CD4-positive, alpha-beta T cell treated with Interleukin-15 for 1 hour (primary cell): ENCODE measurements at places on chromosomes 3 and 15.

GRCh38 chr3:33577588-33577987, 137.4 kb upstream of the UBP1 start:
- DNase-seq, result no peak

GRCh38 chr3:129633751-129634481, 27.4 kb upstream of the PLXND1 start:
- no peak for DNase-seq

DNA sequence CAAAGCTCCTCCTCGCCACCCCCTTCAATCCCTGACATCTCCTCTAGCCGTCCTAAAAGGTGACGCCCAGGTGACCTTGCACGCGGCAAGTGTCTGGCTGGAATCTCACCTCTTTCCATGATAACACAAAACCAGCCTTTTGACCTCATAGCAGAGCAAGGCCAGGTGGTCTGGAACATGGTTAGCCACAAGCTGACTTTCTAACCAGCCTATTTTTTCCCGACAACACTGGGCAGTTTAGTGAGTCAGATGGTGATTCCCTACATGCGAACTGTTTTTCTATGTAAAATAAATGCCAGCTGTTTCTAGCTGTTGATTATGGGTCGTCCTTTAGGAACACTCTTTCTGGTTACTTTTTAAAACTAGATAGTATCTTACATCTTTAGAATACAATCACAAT, 243.0 kb downstream of the CD47 start:
- no peak for DNase-seq

DNA sequence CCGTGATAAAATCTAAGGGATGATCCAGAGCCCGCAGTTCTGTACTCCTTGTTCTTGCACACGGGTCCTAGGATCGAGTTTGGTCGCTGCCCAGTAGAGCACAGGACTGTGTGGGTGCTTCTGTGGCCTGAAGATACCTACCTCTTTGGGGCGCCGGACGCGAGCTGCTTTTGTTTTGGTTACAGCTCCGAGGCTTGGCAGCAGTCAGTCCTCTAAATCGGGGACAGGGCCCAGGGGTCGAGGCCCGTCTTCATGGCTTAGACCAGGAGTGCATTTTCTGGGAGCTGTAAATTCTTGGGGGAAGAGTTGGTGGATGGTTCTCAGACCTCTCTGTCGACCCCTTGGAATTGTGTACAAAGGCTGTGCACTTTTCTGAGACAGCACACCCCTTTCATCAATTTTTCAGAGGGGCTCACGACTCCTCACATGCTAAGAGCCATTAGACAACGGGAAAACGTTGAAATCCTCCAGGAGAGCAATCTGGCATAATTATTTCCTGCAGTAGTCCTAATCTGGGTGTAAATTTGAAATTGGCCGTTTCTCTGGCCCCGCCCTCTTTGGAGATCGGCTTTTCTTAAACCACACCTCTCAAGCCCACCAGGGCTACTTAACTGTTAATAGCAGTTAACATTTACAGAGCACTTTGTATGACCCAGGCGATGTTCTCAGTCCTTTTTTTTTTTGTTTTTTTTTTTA, 928 bp downstream of the CEP97 start:
- no peak for DNase-seq

- peak; percentile 88 for DNase-seq
Measured at GRCh38 chr15:66865622-66866611, 163.9 kb downstream of the SMAD6 start.

DNA sequence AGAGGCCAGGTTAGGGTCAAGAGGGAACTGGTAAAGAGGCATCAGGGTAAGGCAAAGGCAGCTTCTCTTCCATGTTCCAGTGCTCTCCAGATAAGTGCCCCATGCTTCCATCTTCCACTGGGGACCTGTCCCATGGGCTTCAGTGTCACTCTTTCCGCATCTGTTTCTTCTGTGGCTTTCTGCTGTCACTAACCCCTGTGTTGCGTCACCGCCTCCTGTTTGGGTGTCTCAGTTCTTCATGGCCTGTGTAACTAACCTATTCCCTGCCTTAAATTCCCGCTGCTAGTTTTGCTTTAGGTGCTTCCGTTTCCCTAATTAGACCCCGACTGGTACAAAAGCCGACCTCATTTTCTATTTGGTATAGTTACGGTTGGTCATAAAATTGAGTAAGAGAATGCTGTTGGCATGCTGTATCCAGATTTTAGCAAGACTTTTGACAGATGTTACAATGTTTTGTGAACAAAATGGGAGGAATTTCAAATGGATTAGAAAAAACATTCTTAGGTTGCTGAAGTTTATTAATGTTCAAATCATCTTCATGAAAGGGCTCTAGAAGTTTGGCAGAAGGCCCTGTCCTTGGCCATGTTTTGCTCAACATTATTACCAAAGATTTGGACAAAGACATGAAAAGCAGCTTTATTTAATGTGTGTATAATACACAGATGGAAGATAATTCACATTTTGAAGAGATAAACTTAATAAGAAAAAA, 245.3 kb downstream of the BBX start:
- DNase-seq, result no peak

- DNase-seq, result no peak
Measured at GRCh38 chr3:69094467-69095205, 9.9 kb downstream of the ARL6IP5 start.

GRCh38 chr15:81789403-81789802, 256.4 kb downstream of the MEX3B start:
- DNase-seq, result no peak

GRCh38 chr15:94968133-94968532, 736.8 kb downstream of the MCTP2 start:
- no peak for DNase-seq

DNA sequence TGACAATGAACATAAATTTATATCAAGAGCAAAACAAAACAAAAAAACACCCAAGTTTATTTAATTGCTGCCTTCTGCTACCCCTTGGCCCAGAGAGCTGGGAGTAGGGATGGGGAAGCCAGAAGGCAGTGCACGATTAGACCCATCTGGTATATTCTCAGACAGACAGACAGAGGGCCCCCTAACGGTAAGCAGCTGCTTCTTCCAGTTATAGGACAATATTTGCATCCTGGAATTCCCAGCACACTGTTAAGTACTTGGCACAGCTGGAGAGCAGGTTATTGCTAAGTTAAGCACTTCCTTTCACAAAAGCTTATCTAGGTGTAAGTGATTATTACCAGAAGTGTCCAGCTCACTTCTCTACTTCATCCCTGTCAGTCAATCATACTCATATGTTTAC, 39.3 kb downstream of the C2CD4B start:
- no peak for DNase-seq

- no peak for DNase-seq
Measured at GRCh38 chr3:78728406-78729145, 1039.2 kb downstream of the ROBO1 start.

- no peak for DNase-seq
Measured at GRCh38 chr15:89329329-89330084, 5.1 kb downstream of the POLG start.

GRCh38 chr15:63277038-63277892, at the start of gene APH1B:
Gene APH1B (plus strand): TSS chr15:63277605. CDS start chr15:63277624, 19 bp downstream.
- DNase-seq, result peak; percentile 85

- DNase-seq, result no peak
Measured at GRCh38 chr15:47742334-47742733, 25.0 kb downstream of the SEMA6D start.

DNA sequence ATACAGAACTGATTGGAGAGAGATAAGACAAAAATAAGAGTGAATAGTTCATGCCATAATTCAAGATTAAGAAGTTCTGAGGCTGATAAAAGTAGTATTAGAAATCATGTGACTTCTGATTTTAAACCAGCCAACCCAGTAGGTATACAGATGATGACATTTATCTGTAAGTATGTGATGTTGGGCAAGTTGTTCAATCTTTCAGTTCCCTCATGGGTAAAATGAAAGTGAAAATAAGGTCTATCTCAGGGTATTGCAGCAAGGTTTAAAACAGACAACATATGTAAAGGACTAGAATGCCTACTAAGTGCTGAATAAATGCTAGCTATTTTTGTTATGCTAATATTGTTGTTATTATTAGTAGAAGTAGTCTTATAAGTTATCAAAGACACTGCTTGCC, 1055.7 kb downstream of the NAALADL2 start:
- no peak for DNase-seq

- DNase-seq, result no peak
Measured at GRCh38 chr3:452221-452620, 255.7 kb downstream of the CHL1 start.

- no peak for DNase-seq
Measured at GRCh38 chr15:88651971-88652370, 13.2 kb downstream of the ISG20 start.

DNA sequence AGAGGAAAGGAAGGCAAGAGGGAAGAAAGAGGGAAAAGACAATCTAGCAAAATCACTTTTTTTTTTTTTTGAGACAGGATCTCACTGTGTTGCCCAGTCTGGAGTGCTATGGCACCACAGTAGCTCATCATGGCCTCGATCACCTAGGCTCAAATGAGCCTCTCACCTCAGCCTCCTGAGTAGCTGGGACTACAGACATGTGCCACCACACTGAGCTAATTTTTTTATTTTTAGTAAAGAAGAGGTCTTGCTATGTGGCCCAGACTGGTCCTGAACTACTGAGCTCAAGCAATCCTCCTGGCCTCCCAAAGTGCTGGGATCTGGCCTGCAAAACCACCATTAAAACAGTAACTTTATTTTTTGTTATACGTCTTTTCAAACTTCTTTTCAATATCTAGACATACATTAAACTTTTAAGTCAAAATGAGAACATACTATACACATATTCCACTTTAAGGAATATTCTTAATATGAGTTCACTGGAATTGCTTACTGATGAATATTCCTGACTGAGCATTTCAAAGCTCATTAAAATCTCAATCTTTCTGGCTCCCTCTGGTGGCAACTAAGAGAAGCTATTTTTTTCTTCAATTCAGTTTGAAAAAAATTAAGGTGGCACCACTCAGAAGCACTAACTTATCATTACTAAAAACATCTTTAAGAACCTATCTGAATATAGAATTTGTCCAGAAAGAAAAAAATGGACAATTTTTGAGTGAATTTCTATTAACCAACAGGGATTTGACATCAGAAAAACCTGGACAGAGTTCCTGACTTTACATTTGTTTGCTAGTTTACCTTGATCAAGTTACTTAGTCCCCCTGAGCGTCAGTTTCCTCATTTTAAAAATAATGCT, 40.9 kb downstream of the UACA start:
- no peak for DNase-seq

DNA sequence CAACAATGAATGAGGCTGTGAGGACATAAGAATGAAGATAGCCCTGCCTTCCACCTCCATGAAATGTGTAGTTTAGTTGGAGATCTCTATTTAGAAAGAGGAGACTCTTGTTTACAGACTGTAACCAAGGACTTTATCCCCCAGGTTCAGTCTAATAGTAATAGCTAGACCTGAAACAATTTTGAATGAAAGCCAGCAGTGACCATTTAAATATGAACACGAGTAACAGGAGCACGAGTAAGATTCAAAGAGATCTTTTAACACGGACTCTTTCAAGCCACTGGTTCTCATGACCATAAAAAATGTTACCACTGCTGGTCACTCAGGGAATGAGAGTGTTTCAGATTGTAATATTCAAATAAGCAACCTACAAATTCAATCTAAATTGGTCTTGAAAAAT, 123.1 kb downstream of the FMN1 start:
- no peak for DNase-seq

DNA sequence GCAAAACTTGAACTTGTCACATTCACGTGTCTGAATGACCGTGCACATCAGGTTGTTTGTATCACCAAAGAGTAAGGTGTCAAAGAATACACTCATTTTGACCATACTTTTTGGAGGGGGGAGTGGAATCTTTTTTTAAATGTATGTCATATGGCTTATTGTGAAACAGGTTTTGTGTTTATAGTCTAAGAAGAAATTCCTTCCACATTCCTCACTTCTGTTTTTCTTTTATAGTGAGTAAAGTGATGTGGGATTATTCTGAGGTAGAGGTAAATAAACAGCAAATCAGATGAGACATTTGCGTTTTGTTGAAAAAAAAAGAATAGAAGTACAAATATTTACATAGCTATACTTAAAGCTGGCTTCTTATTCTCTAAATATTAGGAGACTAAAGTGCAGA, 33.0 kb downstream of the SRP14 start:
- DNase-seq, result no peak

- DNase-seq, result peak; percentile 52
Measured at GRCh38 chr3:45677033-45677446, 12.2 kb upstream of the SACM1L start.

DNA sequence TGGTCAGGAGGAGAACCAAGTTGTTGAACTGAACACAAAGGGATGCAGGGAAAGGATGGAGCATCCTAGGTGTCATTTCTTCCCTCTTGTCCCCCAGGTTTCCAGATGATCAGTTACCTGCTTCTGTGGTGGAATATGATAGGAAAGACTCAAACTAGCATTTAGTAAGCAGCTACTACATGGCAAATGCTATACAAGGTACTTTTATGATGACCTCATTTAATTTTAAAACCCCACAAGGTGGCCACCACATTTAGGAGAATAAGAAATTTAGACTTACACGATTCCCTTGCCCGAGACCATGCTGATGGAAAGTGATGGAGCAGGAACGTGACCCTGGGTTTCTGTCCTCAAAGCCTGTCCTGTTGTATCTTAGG, 40.9 kb downstream of the CCR4 start:
- no peak for DNase-seq

- no peak for DNase-seq
Measured at GRCh38 chr15:71800835-71801745, 9.3 kb upstream of the NR2E3 start.

- no peak for DNase-seq
Measured at GRCh38 chr3:73144276-73144675, 82.8 kb downstream of the EBLN2 start.

GRCh38 chr3:81097889-81098288, 663.6 kb downstream of the GBE1 start:
- DNase-seq, result no peak

DNA sequence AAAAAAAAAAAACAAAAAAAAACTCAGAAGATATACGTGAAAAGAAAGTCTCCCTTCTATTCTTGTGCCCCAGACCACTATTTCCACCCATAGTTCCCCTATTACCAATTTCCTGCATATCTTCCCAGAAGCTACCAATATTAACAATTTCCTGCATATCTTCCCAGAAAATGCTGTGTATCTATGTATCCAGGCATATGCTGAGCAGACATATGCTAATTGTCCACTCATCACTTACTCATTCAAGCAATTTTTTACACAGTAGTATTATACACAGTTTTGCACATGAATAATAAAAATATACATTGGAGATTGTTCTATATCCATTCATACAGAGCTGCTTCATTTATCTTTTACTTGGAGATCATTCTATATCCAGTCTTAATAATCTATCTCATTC, 12.6 kb upstream of the SLMAP start:
- DNase-seq, result no peak

GRCh38 chr3:193342551-193342950, 36.0 kb downstream of the ATP13A5 start:
- no peak for DNase-seq

DNA sequence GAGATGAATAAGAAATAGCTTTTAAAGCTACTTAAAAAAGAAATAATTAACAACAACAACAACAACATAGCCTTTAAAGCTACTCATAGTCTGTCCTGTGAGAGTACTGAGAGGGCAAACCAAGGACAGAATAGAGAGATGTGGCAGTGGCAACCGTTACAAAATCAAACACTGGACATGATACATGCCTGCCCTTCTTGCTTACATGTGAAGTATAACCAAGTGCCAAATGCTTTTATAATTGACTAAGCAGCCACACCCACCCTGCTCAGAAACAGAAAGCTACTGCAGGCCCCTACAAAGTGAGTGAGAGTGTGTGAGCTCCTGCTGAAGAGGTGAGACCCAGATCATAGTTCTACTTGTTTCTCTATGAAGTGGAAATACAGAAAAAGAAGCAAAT, 38.4 kb downstream of the NDUFB4 start:
- DNase-seq, result no peak
